Activated CD8-positive, alpha-beta memory T cell treated with anti-CD3 and anti-CD28 coated beads for 48 hours (primary cell): ENCODE measurements at places on chromosomes 2 and 18.

- no peak for DNase-seq
These were observed 774.6 kb upstream of the FAM98A start for GRCh38 chr2:34373586-34374233.

DNA sequence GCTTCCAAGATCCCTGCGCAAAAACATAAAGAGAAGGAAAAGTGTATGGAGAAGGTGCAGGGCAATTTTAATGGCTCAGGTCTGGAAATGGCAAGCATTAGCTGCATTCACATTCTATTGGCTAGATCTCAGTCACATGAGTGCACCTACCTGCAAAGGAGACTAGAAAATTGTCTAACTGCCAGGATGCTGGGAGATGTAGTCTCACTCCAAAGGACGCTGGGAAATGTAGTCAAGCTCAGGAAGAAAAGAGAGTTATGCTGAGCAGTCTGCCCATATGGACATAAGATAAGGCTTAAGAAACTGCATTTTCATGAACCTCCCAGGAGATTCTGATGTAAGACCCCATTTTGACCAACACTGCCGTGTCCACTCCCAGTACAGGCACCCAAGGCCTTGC is 9.5 kb upstream of the KLHL29 start:
- DNase-seq, result no peak

- no peak for DNase-seq
These were observed 91.5 kb downstream of the PID1 start for GRCh38 chr2:229179628-229180027.

GRCh38 chr2:109177635-109178034 is 48.6 kb downstream of the SH3RF3 start:
- no peak for DNase-seq

GRCh38 chr18:148841-149240 is 9.5 kb upstream of the USP14 start:
- no peak for DNase-seq

- DNase-seq, result no peak
These were observed 128.6 kb downstream of the TGIF1 start for GRCh38 chr18:3578621-3579020.

DNA sequence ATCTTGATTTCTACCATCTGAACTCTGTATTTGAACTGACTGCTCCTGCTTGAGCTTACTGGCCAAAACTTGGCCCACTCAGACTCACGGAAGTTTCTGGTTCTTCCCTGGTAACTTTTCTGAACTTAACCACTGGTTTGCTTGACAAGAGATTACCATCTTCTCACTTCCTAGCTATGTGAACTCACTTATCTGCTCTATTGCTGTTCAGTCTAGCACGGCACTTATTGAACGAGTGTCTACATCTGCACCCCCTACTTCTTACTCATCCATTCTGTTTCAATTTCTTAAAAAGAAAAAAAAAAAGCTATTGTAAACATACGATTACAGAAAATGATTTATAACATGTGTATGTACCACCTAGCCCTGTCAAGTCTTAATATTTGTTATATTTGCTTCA is 9.0 kb downstream of the CKAP2L start:
- no peak for DNase-seq

GRCh38 chr2:57461624-57462023 is 585.0 kb upstream of the VRK2 start:
- DNase-seq, result no peak

GRCh38 chr2:188326290-188326668 is 34.6 kb downstream of the GULP1 start:
- no peak for DNase-seq

- no peak for DNase-seq
These were observed 268.8 kb downstream of the ARHGAP15 start for GRCh38 chr2:143397884-143398614.

- no peak for DNase-seq
These were observed 1.4 kb downstream of the NRP2 start for GRCh38 chr2:205683502-205684367.

DNA sequence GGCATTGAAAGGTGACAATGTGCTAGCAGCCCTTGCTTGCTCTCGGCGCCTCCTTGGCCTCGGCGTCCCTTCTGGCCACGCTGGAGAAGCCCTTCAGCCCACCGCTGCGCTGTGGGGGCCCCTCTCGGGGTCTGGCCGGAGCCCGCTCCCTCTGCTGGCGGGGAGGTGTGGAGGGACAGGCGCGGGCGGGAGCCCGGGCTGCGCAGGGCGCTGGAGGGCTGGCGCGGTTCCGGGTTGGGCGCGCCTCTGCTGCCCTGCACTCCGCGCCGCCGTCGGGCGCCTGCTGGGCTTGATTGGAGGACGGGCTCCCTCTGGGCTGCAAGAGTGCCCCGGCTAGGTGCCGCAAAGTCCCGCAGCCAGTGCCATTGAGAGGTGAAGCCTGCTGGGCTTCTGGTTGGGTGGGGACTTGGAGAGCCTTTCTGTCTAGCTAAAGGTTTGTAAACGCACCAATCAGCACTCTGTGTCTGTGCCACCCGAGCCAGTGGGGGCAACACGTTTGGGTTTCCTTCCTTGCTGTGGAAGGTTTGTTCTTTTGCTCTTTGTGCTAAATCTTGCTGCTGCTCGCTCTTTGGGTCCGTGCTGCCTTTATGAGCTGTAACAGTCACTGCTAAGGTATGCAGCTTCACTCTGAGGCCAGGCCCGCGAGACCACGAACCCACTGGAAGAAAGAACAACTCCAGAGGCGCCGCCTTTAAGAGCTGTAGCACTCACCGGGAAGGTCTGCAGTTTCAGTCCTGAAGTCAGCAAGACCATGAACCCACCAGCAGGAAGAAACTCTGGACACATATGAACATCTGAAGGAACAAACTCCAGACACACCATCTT is 14.8 kb upstream of the IMP4 start:
- no peak for DNase-seq

GRCh38 chr2:219752726-219753125 is 125.3 kb downstream of the SLC4A3 start:
- DNase-seq, result no peak

DNA sequence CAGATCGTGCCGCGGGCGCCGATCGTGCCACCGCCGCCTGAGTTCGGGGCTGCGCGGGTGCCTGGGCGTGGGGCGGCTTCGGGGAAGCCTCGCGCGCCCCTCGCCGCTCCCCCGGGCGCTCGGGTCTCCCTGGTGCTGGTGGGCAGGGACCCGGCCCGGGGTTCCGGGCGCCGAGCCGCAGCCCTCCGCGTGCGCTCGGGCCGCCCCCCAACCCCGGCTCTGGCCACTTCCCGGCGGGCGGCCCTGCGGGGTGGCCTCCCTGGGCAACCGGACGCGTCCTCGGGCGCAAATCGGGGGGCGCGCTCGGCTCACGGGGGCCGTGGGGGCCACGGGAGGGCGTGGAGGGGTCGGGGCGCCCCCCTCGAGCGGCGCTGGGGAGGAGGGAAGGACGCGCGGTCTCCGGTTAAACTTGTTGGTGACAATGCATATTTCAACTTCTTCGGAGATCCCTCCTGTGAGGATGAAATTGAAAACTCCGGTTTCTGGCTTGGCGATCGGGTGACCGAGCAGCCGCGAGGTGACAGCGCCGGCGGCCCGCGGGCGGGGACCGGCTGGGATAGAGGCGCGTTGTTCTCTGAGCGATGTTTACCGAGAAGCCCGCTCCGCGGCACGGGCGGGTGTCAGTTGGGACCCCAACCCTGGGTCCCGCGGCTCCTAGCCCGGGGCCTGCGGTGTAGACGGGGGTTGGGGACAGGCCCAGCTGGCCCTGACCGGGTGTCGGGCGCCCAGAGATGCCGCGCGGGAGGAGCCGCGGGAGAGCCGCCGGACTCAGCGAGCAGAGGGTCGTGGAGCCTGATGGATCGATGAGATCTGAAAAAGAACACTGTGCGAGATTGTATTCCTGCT is 676 bp downstream of the SH3BP4 start:
- DNase-seq, result no peak

DNA sequence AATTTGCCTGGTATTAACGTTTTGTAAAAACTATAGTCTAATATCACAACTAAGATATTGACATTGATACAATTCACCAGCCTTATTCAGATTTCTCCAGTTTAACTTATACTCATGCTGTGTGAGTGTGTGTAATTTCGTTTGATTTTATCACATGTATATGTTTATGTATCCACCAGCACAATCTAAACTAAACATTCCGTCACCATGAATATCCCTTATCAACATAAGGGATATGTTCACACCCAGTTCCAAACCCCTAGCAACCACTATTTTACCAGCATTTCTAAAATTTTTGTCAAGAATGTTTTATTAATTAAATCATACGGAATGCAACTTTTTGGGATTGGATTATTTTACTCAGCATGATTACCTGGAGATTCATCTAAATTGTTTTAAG is 450.3 kb downstream of the FBXO15 start:
- no peak for DNase-seq

GRCh38 chr2:98477506-98477905 is 32.8 kb downstream of the INPP4A start:
- DNase-seq, result no peak
